ENCODE measurements at places on chromosomes 6 and 20. TPM values are rescaled to one million over a fixed set of nuclear protein-coding genes. Genes with fewer than 3 reads are reported as not detected.

TP53TG5 gene
- polyA plus RNA-seq = 0.04 TPM

MACROD2 gene
- polyA plus RNA-seq = 0.56 TPM

LY6G6D gene
- not detected for polyA plus RNA-seq

IL17A gene
- not detected for polyA plus RNA-seq

BMP2 gene
- 10.5 TPM for polyA plus RNA-seq

TBX18 gene
- polyA plus RNA-seq = 0.47 TPM

METTL24 gene
- 0.27 TPM for polyA plus RNA-seq

NCOA5 gene
- polyA plus RNA-seq = 9.4 TPM

GJA10 gene
- polyA plus RNA-seq = not detected

Data from adipose tissue (tissue), 3 donors.